Progenitor cell of endocrine pancreas (in vitro differentiated cells): ENCODE measurements at places on chromosomes 12 and 14.

DNA sequence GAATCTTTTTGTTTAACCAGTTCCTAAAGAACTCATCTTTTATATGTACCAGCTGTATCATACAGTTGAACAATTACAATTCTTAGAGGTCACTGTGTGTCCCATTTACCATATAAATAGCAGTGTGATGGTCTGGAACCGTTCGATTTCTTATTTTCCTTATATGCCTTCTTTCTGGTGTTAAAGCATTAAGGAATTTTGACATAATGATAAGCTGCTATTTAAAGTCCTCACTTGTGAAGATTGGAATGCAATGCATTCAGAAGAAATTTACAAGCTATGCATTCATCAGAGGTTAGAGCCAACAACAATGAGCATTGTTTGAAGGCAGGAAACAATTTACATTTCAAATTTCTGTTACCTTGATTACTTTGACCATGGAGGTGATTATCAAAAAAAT is 80.0 kb upstream of the PRICKLE1 start:
- DNase-seq: no peak

- no peak for DNase-seq
Observed at GRCh38 chr12:119692997-119693396, 25.1 kb downstream of the PRKAB1 start.

DNA sequence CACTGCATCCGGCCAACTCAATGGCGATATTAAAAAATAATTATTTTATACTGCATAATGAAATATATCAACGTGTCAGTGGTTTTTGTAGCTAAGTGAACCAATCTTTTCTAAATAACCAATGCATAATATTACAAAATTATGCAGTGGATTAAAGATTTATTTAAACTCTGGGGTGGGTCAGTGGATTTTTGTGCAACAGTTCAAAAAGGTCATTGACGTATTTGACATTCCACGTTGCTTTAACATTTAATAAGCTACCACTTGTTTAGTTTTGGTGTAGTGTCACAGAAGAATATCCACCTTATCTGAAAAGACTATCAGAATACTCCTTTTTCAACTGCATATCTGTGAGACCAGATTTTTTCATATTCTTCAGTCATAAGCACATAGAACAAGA is 2.6 kb downstream of the ZC3H14 start:
- DNase-seq: no peak

GRCh38 chr14:68785534-68786490 is 7.1 kb downstream of the ZFP36L1 start:
- no peak for DNase-seq

DNA sequence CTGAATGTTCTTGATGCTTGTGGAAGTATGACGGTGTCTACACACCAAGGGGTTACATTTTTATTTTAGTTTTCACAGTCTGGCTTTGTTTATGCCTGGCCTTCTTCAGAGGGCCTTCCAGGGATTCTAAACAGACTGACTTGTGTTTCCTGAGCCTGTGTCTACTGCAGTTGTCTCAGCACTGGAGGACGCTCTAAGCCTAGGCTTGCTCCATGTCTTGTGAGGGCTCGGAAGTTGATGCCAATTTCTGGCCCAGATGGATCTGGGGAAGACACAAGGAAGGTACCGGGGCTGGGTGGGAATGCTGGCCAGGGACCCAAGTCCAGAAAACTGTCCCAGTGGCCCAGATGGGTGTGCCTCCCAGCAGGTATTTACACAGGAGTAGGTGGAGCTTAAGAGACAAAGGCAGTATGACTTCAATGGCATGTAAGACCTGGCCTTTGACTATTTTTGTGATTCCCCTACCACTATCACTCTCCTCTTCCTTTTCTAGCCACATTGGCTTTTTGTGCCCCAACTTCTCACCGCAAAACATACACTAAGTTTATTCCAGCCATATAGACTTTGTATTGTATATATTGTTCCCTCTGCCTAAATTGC is 56.9 kb downstream of the GPR137C start:
- DNase-seq: no peak

DNA sequence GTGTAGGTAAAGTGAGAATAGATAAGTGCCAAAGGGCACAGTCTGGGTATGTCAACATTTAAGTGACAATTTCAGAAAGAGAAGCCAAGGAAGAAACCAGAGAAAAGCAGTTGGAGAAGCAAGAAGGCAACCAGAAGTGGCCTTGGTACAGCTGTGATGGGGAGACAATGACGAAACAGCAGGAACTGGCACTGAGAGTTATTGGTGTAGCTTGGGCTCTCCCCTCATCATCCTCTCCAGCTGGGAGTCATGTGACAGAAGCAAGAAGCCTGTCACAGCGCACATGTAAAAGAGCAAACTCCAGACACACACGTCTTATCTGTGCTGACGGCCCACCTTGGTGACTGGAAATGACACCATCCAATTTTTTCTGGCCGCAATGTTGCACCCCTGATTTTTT is 203.3 kb upstream of the NUDT4 start:
- DNase-seq: no peak

- DNase-seq: no peak
Observed at GRCh38 chr14:23062002-23062401, 4.7 kb upstream of the CDH24 start.

- DNase-seq: no peak
Observed at GRCh38 chr14:59490756-59491155, 6.4 kb downstream of the JKAMP start.

DNA sequence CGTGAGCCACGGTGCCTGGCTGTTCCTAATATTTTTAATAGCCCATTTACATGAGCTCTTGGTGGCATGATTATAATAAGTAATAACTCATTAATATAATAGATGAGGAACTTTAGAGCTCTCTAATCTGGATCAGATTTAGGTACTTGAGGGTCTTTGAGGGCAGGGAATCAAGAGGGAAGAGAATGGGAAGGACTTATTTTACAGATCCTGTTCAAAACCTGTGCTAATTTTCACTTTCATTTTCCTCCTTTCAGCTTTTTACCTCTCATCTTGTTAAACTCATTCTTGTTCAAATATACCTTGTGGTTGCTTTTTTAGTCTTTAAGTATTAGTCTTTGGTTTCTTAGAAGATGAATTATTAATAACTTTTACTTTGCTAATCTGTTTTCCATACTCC is 5.6 kb downstream of the NECAP1 start:
- DNase-seq: no peak

- DNase-seq: no peak
Observed at GRCh38 chr12:66587912-66588311, 91.0 kb downstream of the GRIP1 start.

GRCh38 chr14:21090194-21090939 is 8.1 kb downstream of the ZNF219 start:
- no peak for DNase-seq

DNA sequence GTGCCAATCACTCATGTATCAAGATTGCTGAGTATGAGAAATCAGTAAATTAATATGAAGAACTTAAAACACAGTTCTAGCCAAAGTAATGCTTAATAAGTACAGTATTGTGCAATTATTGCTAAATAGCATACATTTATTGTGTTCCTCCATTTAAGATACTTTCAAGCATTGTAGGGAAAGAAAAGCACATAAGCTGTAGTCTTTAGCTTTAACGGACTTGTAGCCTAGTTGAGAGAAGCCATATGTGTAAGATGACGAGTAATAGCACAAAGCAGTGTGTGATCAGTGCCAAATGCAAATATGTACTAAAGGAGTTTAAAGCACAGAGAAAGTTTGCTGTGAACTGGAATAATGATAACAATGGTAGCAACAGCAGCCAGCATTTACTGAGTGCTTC is 38.1 kb downstream of the ETV6 start:
- no peak for DNase-seq

DNA sequence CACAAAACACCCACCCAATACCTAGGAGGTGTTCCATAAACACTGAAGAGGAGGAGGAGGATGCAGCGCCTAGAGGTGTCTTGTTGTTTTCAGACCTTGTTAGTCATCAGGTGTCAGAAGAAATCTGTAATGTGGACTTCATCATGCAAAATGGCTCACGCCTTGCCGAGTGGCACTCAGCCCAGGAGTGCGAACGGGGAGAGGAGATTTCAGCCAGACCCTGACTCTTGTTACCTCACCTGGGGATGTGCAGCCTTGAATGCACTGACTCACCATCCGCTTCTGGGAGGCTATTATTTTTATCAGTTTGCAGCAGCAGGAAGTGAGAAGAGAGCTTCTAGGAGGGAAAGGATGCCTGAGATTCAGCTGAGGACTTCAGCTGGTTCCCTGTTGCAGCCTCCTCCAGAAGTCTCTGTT is 48.2 kb upstream of the PLXNC1 start:
- no peak for DNase-seq

DNA sequence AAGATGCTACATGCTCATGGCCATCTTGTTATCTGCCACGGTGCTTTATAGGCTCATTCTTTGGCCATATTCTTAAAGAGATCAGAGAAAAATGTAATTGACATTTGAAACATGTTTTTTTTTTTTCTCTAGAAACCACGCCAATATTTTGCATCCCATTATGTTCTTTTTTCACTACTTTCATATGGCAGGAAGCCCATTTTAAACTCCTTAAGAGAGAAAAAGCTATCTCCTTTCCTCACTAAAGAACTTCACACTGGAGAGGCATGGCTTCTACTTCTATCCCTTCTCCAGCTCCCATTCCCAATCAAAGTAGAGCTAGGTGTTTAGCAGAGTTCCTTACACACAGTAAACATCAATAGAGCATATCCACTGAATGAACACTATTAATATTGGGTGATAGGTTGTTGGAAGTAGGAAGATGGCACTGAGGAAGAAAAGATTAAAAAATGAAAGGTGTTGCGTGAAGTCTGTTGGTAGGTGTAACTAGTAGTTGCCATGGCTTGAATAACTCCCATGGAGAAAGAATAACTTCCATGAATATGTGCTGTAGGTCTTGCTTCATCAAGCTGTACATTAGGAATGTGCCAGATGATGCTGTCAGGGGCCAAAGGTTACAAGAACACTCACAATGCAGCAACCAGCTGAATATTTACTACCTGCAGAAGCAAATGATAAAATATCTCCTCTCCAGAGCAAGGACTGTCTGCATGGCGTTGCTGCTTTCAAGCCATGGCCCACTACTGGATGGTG is 178.8 kb downstream of the STXBP6 start:
- DNase-seq: no peak

- no peak for DNase-seq
Observed at GRCh38 chr12:89706986-89707702, 1.5 kb downstream of the ATP2B1 start.

GRCh38 chr12:105538880-105539279 is 208.4 kb downstream of the C12orf75 start:
- DNase-seq: no peak

- DNase-seq: no peak
Observed at GRCh38 chr12:121741743-121742142, 29.2 kb downstream of the TMEM120B start.

- DNase-seq: no peak
Observed at GRCh38 chr12:56425193-56425592, 24.0 kb downstream of the TIMELESS start.

DNA sequence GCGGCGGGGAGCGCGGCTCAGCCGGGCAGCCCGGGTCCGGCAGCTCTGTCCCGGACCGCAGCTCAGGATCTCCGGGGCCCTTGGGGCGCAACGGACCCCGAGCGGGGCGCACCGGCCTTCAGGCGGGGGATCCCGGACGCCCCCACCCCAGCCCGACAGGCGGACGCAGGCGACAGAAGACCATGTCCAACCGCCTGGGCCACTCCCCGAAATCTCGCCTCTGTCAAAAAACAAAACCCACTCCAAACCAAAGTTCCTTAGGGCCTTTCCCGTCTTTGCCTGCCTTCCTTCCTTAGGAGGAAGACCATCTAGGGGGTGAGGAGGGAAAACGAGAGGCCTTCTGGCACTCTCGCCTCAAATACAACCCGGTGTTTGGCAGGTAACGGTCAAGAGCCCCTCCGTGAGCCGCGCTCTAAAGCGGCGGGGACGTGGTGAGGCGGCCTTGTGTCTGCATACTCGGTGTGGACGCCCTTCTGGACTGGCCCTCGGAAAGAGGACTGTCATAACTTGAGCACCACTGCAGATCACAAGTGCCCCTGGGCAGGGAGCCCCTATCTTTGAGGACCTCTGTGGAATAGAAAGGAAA is 604 bp downstream of the HCFC2 start:
- no peak for DNase-seq

DNA sequence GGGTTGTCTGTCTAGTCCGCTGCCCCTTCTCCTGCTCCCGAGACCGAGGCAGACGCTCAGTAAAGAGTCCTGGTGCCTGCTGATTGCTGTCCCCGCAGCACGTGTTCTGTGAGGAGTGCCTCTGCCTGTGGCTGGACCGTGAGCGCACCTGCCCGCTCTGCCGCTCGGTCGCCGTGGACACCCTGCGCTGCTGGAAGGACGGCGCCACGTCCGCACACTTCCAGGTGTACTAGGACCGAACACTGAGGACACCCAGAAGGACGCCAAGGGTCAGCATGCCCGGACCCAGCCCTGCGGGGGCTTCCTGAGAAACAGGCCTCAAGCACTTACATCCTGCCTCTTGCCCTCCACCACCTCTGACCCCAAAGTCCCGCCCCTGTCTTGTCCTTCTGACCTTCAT is 32.0 kb downstream of the HRK start:
- no peak for DNase-seq

GRCh38 chr12:115794659-115795081 is 482.8 kb downstream of the MED13L start:
- no peak for DNase-seq

- DNase-seq: no peak
Observed at GRCh38 chr12:998020-998874, 7.2 kb downstream of the ERC1 start.

GRCh38 chr14:42703501-42703900 is 1096.8 kb downstream of the LRFN5 start:
- no peak for DNase-seq

DNA sequence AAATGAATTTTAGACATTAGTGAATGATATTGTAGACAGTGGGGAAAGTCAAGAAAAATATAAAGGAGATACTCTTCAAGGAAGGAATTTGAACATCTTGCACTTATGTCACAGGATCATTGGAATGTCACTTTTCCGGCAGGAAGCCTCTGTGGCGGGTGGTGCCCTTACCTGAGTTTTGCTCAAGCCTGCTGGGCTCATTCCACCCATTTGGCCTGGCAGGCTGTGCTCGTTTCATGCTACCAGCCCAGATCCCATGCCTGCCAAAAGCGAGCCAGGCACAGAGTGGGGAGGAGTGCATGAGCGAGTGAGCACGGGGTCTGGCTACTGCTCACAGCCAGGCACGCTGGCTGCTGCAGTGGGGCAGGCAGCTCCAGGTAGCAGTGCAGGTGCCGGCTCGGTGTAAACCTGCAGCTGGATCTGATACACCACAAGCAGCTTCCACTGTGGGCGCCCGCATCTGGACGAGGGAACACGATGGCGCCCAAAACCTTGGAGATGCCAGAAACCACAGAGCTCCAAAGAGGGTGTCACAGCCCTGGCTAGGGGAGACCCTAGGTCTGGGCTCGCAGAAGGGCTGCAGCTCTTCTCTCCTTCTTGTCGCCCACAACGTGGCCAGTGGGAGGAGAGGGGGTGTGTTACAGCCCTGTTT is 28.7 kb upstream of the YAF2 start:
- DNase-seq: no peak

DNA sequence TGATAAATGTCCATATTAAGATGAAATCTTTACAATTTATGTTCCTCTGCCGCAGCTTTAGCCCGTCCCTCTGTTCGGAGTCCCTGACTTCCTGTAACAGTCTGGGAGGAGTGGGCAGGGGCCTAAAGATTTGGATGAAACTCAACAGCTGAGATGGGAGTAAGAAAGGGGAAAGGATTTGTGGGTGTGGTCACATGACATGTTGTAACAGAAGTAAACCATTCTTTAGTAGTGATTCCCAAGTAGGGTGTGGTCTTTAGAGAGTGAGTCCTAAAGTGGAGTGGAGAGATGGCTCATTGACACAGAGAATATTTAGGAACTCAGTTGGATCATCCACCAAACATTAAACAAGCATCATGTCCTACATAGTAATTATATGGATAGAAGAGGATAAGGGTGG is 12.9 kb downstream of the TMEM117 start:
- no peak for DNase-seq

- no peak for DNase-seq
Observed at GRCh38 chr14:68607867-68608573, 184.8 kb downstream of the ZFP36L1 start.
